Stimulated activated effector memory CD8-positive, alpha-beta T cell treated with anti-CD3 and anti-CD28 coated beads, Interleukin-12 subunit alpha, Interleukin-12 subunit beta, amount 100 ng/mL, for 72 hours (primary cell): ENCODE measurements at places on chromosomes 11 and 22.

DNA sequence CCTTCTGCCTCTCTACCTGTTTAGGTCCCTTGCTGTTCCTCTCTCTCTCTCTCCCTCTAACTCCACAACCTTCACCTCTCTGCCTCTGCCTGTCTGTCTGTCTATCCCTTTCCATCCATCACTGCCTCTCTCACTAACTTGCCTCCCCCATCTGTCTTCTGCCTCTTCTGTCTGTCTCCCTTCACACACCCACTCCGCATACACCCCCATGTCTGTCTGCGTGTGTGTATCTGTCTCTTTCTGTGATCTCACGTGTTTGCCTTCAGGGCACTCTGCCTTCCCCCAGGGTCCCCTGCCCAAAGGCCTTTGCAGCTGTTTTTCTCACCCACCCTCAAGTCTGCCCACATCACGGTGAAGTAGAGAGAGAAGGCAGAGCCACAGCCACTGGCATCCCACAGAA lies 7.9 kb downstream of the RTN4RL2 start:
- no peak for DNase-seq

- DNase-seq: no peak
Measured at GRCh38 chr11:22190827-22191463, 1.9 kb upstream of the ANO5 start.

- no peak for DNase-seq
Measured at GRCh38 chr11:45440111-45440510, 154.0 kb upstream of the SYT13 start.

GRCh38 chr11:126452241-126453101 lies 97.0 kb downstream of the ST3GAL4 start:
- no peak for DNase-seq

GRCh38 chr22:19480173-19480568 lies 451 bp downstream of the CDC45 start:
- no peak for DNase-seq

DNA sequence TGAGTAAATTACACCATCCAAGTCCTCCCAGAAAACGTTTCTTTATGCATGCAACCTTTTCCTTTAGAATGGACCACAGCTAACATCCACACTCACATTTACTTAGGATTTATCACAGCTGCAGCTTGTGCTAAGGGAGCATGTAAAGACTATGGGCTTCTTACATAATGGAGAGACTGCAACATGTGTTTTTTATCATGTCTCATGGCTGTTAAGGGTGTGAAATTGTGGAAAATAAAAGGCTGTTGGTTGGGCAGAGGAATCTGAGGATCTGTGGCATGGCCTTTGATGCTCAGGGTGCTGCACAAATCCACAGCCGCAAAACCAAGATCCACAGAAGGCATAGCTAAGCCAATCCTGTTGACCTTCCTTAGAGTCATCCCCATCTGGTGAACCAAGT lies 112.0 kb upstream of the MTNR1B start:
- DNase-seq: no peak

- DNase-seq: no peak
Measured at GRCh38 chr11:10478574-10479550, 23.8 kb downstream of the AMPD3 start.

DNA sequence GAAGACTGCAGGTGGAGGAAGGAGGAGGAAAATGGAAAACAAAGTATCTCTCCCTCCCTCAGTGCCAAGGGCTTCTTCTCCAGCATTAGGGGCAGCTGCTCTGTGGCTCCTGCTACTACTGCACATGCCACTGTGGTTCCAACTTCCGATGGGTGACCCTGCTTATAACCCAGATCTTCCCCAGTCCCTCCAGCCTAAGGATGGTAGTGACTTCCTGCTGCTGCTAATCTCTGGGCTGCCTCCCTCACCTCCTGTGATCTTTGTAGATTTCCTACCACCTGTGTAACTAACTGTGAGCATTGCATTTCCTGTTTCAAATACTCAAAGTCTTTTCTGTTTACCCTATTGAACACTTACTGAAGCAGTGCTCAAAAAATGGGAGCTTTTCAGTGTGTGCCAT lies 28.7 kb upstream of the TRPC6 start:
- no peak for DNase-seq

DNA sequence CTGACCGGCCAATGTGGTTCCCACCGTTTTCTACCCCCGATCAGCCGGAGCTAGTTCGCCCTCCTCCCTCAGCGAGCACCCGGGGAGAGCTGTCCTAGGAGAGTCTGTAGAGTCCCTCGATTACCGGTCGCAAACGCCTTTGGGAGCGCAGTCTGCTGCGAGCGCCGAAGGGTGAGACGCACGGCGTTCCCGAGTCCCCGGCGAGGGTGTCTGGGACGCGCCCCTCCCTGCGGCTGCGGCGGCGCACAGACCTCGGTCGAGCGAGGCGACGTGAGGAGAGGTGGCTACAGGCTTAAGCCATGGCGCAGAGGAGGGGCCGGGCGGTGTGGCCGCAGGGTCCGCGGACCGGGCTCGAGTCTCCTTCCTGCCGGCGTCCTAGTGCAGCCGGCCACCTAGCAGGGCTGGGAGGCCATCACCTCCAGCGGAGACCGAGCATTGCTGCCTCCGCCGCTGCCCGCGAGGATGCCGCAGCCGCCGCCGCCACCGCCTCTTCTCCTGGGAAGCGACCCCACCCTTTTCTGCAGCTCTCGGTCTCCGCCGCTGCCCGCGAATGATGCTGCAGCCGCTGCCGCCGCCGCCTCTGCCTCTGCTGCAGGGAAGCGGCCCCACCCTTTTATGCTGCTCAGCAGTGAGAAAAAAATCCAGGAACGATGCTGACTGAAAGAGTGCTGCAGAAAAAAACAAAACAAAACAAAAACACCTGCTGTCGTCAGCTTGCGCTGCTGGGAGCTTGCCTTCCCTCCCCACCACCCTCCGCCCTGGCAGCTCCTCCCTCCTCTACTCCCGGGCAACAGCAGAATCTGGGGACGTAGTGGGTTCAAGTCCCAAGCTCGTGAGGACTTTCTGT lies at the start of gene MAP6:
TSS of gene MAP6 (minus strand) at position 588 of the 847 bp plus-strand sequence. CDS start 669 bp downstream, outside the sequence.
- no peak for DNase-seq

- no peak for DNase-seq
Measured at GRCh38 chr11:399731-400211, 5.8 kb downstream of the PKP3 start.

DNA sequence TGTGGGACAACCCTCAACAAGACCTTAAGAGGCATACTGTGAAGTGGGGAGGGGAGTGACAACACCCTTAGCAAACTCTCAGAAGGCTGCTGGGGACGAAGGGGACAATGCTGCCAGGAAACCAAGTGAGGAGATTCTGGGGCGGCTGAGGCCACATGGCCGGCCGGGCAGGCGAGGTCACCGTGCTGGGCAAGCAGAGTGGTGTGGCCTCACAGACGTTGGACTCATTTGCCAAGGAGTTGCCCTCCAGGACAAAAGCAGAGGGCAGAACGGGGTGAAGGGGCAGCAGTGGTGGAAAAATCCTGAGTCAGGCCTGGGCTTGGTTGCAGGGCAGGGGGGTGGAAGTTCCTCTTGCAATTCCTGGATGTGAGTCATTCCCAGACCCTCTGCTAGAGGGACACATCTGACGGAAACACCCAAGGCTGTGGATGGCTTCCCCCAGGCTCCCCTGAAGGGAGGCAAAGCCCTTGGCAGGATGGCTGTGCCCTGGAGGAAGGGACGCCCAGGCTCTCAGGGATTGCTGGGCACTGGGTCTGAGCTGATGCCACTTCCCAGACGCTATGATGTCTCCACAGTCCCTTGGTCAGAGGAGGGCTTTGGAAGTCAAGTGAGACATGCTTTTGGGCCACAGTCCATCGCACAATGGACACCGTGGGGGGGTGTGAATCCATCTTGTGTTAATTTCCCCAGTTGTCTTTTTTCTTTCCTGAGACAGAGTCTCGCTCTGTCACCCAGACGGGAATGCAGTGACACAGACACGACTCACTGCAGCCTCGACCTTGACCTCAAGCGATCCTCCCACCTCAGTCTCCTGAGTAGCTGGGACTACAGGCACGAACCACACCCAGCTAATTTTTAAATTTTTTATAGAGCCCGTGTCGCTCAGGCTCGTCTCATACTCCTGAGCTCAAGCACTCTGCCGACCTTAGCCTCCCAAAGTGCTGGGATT lies 16.2 kb upstream of the SHANK3 start:
- no peak for DNase-seq

- no peak for DNase-seq
Measured at GRCh38 chr11:45948356-45948755, 25.9 kb downstream of the LARGE2 start.

DNA sequence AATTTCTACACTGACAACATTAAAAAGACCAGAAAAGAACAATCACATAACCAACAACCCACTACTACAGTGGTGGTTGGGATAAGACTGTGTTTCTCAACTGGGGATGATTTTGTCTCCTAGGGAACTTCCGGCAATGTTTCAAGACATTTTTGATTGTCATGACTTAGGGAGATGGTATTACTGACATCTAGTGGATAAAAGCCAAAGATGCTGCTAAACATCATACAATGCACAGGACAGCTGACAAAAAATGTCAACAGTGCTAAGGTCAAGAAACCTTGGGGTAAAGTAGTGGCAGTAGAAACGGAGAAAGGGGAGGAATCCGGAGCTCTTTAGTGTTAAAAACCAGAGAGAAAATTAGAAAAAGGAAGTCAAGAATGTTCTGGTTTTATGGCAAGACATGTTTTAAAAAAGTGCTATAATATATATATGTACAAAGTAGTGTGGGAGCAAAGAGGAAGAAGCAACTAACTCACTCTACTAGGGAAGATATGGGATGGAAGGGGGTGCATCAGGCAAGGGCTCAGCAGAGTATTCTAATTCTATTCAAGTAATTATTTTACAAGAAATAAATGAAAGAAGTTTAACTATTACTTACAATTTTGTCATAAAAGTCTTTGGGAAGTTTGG lies 37.2 kb downstream of the CKAP5 start:
- no peak for DNase-seq

GRCh38 chr11:100080821-100081220 lies 606.3 kb upstream of the ARHGAP42 start:
- no peak for DNase-seq
